ENCODE measurements at places on chromosomes 5 and 9.

- DNase-seq, result no peak
These were observed 10.4 kb downstream of the PLPP7 start for GRCh38 chr9:131299961-131300347.

DNA sequence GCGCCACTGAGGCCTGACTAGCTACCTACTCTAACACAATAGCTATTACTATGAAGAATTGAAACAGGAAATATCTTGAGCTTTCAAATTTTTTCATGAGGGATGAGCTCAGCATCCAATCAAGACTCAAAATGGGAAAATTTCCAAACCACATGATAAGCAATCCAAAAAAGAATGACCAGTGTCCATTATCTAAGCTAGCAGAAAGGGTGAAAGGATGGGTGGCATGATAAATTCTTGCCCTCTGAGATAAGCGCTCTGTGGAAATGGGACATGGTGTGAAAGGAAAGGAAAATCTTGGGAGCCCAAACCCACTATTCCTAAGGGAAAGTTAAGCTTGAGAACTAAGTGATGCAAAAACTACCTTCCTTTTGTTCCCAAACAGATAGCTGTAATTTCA is 170.2 kb upstream of the NREP start:
- DNase-seq, result no peak

- no peak for DNase-seq
These were observed 236.5 kb upstream of the TRIM32 start for GRCh38 chr9:116450378-116451139.

DNA sequence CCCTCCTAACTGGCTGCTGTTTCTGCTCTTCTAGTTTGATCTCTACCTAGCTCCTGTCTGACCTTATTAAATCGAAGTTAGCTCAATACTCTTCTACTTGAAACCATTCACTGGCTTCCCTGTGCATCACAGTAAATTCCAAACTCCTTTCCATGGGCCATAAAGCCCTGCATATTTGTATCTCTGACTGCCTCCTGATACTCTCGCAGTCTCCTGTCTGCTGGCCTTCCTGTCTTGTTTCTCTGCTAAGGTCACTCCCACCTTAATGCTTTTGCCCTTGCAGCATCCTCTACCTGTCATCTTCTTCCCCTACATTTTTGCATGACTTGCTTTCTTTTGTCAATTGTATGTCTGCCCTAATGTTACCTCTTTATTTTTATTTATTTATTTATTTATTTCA is 44.8 kb downstream of the SNCAIP start:
- no peak for DNase-seq

DNA sequence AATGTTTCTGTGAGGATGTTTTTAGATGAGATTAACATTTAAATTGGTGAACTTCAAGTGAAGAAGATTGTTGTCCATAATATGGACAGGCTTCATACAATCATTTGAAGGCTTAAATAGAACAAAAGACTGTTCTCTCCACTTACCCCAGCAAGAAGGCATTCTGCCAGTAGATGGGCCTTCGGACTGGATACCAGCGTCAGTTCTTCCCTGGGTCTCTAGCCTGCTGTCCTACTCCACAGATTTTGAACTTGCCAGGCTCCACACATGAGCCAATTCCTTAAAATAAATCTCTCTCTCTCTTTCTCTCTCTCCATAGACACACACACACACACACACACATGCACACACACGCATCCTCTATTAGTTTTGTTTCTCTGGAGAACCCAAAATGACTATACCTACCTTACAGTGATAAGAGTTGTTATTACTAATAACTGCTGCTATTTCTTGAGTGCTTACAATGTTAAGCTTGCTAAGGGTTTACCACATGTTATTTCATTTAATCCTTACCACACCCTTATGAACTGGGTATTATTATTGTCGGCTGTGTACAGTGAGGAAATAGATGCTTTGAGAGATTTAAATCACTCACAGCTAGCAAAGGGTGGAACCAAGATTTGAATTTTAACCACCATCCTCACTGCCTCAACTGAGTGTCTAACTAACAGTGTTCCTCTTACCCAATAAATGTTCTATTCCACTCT is 19.8 kb upstream of the IQGAP2 start:
- DNase-seq, result no peak

DNA sequence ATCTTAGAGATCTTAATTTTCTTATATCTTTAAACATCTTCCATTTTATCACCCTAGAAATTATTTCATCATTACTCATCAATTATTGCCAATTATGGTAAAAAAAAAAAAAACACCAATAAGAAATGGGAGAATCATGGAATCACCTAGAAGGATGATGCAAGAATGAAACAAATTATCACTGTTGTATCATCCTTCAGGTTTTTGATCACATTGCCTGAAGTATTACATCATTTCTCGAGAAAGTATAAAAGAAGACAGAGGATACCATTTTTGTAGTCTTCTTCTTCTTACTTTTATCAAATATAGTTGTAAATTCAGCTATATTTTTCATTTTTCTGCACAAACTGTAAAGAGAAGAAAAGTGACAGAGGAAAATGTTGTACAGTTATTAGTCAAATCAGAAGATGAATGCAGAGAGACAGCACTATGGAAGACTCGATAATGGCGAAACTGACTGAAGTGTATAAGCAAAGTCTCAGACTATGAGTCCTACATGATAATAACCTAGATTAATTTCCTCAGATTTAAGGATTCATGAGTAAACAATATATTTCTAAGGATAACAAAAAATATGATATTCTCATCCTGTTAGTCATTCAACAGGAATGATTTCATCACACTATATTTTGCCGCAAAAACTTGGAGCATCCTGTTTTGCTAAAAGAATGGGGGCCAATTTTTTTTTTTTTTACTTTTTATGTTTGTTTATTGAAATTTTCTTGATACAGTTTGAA is 5.9 kb upstream of the STC2 start:
- no peak for DNase-seq

DNA sequence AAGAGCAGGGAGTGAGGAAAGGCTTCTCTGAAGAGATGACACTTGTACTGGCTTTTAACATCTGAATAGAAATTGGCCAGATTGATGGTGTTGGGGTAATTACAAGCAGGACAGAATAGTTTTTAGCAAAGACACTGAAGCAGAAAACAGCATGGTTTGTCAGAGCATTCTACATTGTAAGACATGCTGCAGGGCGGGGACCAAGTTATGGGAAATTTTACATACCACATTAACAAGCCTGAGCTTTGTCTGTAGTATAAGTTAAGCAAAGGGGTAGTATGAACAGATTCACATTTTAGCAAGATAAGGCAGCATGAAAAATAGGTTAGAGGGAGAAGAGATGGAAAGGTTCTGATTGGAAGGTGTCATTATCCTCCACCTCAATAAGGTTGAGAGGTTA is 66.5 kb downstream of the JMY start:
- no peak for DNase-seq

DNA sequence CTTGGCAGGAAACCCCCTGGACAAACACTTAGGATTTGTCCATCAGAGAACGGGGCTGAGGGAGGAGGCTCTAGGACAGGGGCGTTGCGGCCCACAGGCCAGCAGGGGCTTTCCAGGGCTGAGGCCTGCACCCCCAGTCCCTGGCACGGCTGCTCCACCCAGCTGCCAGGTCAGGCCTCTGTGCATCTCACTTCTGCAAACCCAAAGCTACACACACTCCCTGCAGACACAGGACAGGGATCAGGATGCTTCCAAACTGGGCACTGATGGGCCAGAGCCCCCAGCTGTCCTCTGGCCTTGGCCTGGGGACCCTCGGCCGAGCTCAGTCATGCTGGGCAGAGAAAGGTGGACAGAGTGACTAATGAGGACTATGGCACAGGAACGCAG is 106.2 kb upstream of the SARDH start:
- no peak for DNase-seq

GRCh38 chr9:75664597-75664996 is 225.9 kb upstream of the PCSK5 start:
- no peak for DNase-seq

- DNase-seq, result no peak
These were observed 10.1 kb downstream of the IGFBPL1 start for GRCh38 chr9:38414040-38414723.

DNA sequence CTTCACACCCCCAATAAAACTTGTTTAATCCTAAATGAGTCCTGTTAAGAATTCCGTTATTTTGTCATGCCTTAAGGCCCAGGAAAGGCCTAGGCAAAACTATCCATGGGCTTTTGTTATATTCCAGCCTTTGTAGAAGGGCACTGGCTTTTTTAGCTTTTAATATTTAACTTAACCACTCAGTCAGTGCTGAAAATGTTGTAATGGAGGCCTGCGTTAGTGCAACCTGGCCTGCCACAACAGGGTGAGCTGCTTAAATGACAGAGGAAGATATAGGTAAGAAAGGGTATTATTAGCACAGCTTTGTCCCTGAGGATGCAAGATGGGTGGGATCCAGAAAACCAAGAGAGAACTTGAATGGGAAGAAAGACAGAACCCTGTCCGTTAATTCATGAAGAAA is 40.2 kb upstream of the PCAT7 start:
- no peak for DNase-seq

GRCh38 chr5:86665984-86666760 is 48.4 kb downstream of the COX7C start:
- no peak for DNase-seq

DNA sequence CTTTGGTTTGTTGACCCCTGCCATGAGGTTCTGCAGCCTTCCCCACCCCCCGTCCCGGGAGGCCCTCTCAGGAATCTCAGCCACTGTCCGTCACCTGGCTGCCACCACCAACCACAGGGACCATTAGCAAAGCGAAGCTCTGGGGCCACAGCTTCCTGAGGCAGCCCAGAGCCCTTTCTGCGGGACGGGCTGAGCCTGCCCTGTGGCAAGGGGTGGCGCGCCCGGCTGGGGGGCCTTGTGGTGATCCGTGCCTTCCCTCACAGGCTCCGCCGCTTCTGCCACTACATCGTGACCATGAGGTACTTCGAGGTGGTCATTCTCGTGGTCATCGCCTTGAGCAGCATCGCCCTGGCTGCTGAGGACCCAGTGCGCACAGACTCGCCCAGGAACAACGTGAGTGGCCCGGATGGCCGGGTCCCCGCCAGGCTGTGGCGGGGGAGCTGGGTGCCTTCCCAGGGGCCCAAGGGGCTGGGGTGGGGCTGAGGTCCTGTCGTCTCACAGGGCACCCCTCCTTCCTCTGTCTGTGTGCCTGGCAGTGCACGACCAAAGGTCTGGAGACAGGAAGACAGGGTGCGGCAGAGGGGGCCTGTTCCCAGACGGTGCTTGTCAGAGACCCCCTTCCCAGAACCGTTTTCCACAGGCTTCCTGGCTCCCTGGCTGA is 169.2 kb downstream of the CACNA1B start:
- DNase-seq, result peak; percentile 15

GRCh38 chr9:125176636-125177035 is 13.0 kb downstream of the PPP6C start:
- no peak for DNase-seq

DNA sequence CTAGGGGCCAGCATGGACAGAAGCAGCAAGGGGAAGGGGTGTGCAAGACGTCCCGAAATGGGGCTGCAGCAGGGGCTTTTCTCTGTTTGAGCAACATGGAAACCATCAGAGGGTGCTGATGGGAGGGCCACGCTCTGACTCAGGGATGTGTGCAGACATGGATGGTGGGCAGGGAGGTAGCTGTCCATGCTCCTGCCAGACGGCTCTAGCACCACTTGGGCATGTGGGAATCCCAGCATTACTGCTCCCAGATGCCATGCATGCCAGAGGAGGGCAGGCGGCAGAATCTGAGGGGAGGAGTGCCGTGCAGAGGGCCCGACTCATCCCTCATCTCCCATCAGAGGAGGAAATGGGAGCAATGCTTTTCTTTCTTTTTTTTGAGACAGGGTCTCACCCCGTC is 45.6 kb upstream of the SLC25A51 start:
- DNase-seq, result peak; percentile 77

GRCh38 chr5:17088051-17088450 is 129.4 kb upstream of the BASP1 start:
- no peak for DNase-seq

DNA sequence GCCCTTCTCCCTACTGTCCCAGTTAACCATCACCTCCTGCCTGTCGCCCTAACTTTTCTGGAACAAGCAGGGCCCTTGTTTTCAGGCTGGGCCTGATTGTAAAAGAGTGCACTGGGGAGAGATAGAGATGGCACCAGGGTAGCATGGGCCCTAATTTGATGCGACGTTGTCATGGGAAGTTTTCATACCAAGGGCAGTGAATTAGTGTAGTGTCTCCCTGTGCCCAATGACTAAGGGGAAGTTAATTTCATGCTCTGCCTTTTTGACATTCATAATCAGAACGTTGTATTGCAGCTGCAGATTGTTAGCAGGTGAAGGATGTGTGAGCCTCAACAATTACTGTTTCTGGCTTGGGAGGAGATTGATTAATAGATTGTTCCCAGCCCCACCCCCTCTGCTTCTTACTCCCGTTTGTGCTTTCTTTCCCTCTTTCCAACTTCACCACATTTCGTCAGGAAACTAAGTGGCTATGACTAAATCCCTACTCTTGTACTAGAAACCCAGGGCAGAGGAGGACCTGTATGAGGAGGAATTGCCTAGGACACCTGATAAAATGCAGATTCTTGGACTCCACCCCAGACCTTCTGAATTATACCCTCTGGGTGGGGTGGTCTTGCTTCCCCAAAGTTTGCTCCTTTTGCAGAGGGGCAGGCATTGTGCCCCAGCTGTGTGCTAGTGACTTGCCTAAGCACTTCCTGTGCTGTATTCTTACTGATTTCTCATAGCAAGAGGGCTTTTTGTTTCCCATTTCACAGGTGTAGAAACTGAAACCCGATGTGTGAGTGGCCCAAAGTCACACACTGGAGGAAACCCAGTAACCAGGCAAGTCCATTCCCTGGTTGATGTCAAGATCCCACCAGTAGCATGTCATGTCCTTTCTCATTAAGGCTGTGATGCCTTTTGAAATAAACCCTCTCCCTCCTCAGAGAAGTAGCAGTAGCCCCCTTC is 56.3 kb downstream of the DAB2IP start:
- no peak for DNase-seq

DNA sequence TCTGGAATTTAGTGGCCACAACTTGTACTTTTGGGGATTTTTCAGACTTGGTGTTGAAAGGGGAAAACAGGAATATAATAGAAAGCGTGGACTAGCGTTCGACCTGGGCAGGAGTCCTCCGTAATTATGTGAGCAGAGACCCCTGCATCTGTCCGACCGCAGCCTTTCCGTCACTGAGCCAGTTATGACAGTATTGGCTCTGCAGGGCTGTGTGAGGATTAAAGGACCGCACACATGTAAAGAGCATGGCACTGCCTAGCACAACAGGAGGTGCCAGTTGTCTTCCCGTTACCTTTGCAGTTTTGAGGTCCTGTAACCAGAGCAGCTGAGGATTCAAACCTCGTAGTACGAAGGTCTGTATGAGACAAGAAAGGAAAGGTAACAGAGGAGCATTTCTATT is 1.2 kb downstream of the B4GALT7 start:
- no peak for DNase-seq
